ENCODE measurements at places on chromosomes 3 and 15. TPM values are rescaled to one million over a fixed set of nuclear protein-coding genes. Genes with fewer than 3 reads are reported as not detected.

DNA sequence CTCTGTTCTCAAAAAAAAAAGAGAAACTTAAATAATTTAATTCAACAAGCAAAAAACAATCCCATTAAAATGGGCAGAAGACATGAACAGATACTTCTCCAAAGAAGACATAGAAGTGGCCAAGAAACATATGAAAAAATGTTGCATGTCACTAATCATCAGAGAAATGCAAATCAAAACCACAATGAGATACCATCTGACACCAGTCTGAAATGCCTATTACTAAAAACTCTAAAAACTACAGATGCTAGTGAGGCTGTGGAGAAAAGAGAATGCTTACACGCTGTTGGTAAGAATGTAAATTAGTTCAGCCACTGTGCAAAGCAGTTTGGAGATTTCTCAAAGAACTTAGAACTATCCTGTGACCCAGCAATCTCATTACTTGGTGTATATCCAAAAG, 382.9 kb downstream of the OTOL1 start:
- H3K27me3 ChIP-seq = no peaks in the 10 kb centered on the region
- no peak for DNase-seq

Gene THSD4
- total RNA-seq = not detected

- H3K27ac ChIP-seq = no peak overlapping the region
- peaks cover 9% of the 10 kb centered on the region for H3K4me1 ChIP-seq
- DNase-seq = no peak
- no peak overlapping the region for H3K4me3 ChIP-seq
- no peaks in the 10 kb centered on the region for H3K27me3 ChIP-seq
These were observed 47.0 kb downstream of the MTHFS start for GRCh38 chr15:79849789-79850188.

- DNase-seq = no peak
- H3K27ac ChIP-seq = no peak overlapping the region
- H3K4me3 ChIP-seq = no peak overlapping the region
- H3K36me3 ChIP-seq = peaks cover 15% of the 10 kb centered on the region
- no peaks in the 10 kb centered on the region for H3K4me1 ChIP-seq
- H3K27me3 ChIP-seq = no peaks in the 10 kb centered on the region
These were observed 218.8 kb upstream of the STRIT1 start for GRCh38 chr3:155512175-155512866.

DNA sequence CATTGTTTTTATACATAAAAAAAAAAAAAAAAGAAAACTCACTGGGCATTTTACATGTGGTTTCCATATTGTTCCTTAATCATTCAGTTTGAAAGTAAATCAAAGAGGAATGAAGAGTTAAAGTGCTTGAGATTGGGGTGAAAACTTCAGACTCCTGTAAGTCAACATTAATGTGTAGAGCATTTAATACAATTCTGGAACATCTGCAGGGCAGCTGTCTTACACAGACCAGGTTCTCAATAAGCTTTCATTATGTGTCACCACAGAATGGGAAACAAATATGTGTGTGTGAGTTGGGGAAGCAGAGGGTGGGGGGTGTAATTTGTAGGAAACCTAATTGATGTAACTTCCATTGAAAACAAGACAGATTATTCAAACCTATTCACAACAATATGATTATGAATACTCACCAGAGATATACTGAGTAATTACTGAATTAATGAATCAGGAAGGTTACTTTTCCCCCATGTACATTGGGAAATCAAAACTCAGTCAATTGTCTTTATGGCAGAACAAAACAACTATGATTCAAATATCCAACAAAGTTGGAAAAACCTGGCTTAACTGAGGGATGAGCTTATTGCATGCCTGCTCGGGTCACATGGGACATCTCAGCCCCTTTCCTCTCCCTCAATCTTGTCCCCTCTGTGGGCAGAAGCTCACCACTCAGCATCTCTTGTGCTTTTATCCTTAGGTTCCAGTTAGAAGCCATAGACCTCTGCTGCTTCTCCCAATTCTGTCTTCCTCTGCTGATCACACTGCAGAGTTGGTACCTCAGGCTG, 281.2 kb upstream of the THBS1 start:
- no peak for DNase-seq
- no peak overlapping the region for H3K4me3 ChIP-seq
- H3K27me3 ChIP-seq = peaks cover 24% of the 10 kb centered on the region
- no peak overlapping the region for H3K27ac ChIP-seq
- no peaks in the 10 kb centered on the region for H3K36me3 ChIP-seq

DNA sequence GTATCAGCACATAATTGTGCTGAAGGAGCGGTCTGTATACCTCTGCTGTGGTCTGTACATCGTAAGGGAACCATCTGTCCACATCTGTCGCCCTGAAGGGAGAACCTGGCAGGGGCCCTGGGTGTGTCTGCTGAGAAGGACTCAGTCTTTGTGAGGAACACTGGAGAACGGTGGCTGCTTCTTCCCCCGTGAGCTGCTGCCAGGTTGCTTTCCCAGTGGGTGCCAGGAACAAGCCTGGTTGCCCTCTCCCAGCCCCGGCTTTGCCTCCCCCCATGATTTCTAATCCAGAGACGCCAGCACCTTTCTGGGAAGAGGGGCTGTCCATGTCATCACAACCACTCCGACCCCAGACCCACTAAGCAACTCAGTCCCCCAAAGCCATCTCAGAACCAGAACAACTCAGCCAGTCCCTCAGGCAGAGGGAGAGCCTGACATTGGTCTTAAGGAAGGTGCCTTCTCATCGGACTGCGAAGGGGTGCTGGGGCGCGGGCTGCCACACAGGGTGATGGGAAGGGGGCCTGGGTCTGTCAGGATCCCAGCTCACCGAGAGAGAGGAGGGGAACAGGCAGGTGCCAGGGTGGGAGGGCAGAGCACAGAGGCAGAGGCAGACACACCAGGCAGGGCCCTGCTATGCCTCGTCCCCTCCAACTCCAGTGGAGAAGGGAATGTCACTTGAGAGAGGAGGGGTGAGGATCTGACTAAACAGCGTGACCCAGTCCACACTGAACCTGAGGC, 8.5 kb downstream of the TNK2 start:
- H3K4me1 ChIP-seq = peaks cover 66% of the 10 kb centered on the region
- no peaks in the 10 kb centered on the region for H3K27me3 ChIP-seq
- peak overlapping the region; percentile 65 for H3K4me3 ChIP-seq
- peaks cover 24% of the 10 kb centered on the region for H3K36me3 ChIP-seq

DNA sequence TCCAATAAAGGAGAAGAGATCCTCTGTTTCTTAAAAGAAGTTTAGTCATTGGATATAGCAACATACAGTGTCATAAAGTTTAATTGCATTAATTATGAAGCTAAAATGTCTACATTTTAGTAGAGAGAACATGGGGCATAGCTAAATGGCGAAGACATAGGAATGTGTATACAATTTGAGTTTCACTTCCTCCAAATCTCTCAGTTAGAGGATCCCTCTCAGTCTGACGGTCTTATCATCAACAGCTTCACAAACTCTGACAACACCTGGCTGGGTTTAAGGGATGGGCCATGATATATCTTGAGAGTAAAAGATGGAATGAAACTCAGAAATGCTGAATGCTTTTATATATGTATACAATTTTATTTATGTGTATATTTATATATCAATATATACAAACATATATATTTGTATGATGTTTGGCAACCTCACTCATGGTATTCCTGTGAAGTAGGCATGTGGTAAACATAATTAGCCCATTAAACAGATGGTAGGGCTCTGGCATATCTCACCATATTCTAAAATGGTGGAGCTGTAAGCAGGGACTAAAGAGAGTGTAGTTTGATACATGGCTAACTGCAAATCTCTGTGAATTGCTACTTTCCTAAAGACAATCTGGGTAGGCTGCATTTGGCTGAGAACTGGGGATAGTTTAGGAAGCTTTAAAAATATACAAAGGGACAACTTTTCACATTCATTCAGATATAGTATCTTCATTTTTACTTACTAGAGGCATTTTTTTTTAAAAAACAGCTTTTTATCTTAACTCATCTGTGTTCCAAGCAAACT, 111.6 kb downstream of the TIGIT start:
- H3K4me3 ChIP-seq = no peak overlapping the region
- H3K4me1 ChIP-seq = no peaks in the 10 kb centered on the region
- DNase-seq = no peak
- H3K27ac ChIP-seq = no peak overlapping the region

DNA sequence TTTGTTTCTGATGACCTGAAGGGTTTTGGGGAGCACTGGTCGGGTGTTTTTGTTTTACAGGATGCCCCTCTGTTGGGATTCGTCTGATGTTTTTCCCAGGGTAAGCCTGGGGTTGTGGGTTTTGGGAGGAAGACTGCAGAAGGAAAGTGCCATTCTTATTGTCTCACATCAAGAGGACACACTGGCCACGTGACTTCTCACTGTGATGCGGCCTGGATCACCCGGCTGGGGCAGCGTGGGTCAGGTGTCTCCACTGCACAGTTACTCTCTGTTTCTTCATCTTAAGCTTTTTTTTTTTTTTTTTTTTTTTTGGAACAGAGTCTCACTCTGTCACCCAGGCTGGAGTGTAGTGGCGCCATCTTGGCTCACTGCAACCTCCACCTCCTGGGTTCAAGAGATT, 120.5 kb downstream of the TMEM266 start:
- H3K36me3 ChIP-seq = no peaks in the 10 kb centered on the region
- H3K27ac ChIP-seq = no peak overlapping the region
- peaks cover 3% of the 10 kb centered on the region for H3K4me1 ChIP-seq
- H3K4me3 ChIP-seq = no peak overlapping the region

- peak; percentile 32 for DNase-seq
- peak overlapping the region; percentile 91 for H3K4me3 ChIP-seq
- peaks cover 20% of the 10 kb centered on the region for H3K4me1 ChIP-seq
- H3K27ac ChIP-seq = peak overlapping the region; percentile 90
- H3K36me3 ChIP-seq = no peaks in the 10 kb centered on the region
These were observed 981 bp upstream of the SCAP start for GRCh38 chr3:47476644-47477199.

DNA sequence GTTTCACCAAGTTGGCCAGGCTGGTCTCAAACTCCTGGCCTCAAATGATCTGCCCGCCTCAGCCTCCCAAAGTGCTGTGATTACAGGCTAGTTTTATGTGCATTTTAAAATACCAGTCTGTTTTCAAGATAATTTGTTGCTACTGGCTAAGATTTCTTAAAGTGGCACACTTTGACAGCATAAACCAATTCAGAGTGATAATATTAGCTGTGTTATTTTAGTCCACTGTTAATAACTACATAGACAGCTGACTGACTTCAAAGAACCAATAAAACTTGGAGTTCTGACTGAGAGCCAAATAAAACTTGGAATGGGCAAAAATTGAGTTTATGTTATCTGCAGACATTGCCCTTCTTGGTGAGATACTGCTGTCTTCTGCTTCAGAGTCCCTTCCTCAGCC, 291.8 kb downstream of the UBE2E2 start:
- H3K4me3 ChIP-seq = no peak overlapping the region
- H3K27me3 ChIP-seq = no peaks in the 10 kb centered on the region
- DNase-seq = no peak
- H3K4me1 ChIP-seq = peaks cover 2% of the 10 kb centered on the region
- no peak overlapping the region for H3K27ac ChIP-seq

Gene FBXL22
- total RNA-seq = 1.2 TPM

DNA sequence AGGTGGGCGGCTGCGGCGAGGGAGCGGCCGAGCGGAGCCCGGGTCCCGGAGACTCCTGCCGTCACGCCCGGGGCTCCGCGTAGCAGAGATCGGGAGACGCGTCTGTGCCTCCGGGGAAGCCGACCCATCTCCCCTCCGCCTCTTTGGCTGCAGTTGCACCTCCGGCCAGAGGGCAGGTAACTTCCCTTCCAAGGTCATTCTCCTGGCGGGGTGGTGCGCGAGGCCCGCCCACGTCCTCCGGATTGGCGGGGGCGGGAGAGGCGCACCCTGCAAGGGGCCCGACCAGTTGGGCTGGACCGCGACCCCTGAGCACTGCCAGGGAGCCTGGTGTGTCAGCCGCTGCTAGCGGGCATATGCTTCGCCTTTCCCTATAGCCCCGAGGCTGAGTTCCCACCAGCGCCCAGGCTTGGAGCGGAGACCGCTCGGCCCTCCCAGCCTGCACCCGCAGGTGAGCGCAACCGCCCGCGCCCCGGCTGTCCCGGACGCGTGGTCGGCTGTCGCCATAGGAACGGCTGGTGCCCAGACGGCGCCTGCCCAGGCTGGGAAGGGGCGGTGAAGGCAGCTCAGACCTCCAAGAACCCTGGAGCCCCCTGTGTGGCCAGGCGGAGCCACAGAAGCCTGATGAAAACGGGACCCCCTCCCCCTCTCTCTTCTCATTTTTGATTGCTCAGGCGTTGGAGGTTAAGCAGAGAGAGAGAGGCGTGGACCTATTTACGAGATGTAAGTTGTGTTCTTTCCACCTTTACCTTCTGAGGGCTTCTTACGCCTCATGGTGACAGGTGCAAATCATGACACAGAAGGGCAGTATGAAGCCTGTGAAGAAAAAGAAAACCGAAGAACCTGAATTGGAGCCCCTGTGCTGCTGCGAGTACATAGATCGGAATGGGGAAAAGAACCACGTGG, 453 bp downstream of the ZDHHC23 start:
- peak; percentile 56 for DNase-seq
- peak overlapping the region; percentile 56 for H3K4me3 ChIP-seq
- H3K36me3 ChIP-seq = no peaks in the 10 kb centered on the region
- H3K4me1 ChIP-seq = peaks cover 10% of the 10 kb centered on the region
- H3K27me3 ChIP-seq = peaks cover 47% of the 10 kb centered on the region

Gene ARHGEF3
- total RNA-seq = 130 TPM

GRCh38 chr15:60865507-60865906, 363.6 kb downstream of the RORA start:
- H3K27ac ChIP-seq = no peak overlapping the region
- H3K4me1 ChIP-seq = no peaks in the 10 kb centered on the region
- H3K36me3 ChIP-seq = no peaks in the 10 kb centered on the region
- no peak overlapping the region for H3K4me3 ChIP-seq
- H3K27me3 ChIP-seq = peaks cover 3% of the 10 kb centered on the region

Gene PIK3CB
- 17.6 TPM for total RNA-seq

- no peak overlapping the region for H3K27ac ChIP-seq
- H3K4me3 ChIP-seq = no peak overlapping the region
- no peaks in the 10 kb centered on the region for H3K36me3 ChIP-seq
- peaks cover 53% of the 10 kb centered on the region for H3K27me3 ChIP-seq
- peaks cover 8% of the 10 kb centered on the region for H3K4me1 ChIP-seq
These were observed 146.7 kb downstream of the RPLP1 start for GRCh38 chr15:69599271-69599670.

Gene IFT57
- total RNA-seq = 26.9 TPM

DNA sequence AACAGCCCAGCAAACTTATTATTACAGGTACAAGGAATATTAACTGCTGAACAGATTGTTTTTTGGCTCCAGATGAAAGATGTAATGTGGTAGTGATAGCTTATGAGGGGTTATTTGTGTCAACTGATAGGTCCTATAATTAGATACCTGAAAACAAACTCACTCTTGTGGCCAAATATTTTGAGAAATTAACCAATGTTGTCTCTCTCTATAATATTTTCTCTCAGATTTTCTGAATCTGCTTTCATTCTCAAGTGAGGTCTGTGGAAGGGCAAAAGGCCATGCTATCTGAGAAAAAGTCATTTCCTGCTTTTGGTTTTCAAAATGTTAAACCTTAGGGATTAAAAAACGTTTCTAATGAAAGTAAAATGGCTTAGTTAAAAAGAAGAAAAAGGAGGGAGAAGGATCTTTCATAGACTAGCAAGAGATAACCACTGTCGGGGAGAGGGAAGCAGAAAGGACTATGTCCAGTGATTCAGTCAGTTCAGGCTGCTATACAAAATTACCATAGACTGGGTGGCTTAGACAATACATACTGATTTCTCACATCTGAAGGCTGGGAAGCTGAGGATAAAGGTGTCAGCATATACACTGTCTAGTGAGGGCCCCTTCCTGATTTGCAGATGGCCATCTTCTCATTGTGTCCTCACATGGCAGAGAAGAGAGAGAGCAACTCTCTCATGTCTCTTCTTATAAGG, 277.5 kb upstream of the P2RY1 start:
- peaks cover 5% of the 10 kb centered on the region for H3K27me3 ChIP-seq
- H3K4me1 ChIP-seq = peaks cover 10% of the 10 kb centered on the region
- no peak overlapping the region for H3K4me3 ChIP-seq
- DNase-seq = no peak
